ENCODE measurements at places on chromosomes 2 and 18.

DNA sequence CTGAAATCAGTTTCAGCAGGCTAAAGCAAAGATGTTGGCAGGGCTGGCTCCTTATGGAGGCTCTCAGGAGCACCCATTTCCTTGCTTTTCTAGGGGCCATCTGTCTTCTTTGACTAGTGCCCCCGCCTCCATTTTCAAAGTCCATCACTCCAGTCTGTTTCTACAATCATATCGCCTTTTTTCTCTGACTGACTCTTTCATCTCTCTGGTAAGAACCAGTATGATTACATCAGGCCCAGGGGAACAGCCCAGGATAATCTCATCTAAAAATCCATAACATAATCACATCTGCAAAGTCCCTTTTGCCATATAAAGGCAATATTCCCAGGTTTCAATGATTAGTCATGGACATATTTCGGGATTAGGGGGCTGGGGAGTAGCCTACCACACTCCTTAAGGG lies 57.0 kb downstream of the CUL3 start:
- no peak for DNase-seq

GRCh38 chr2:52386433-52387030 lies 1354.6 kb upstream of the NRXN1 start:
- no peak for DNase-seq

- DNase-seq: no peak
These were observed 4.5 kb downstream of the RAB31 start for GRCh38 chr18:9712611-9713010.

GRCh38 chr18:27728659-27729058 lies 448.3 kb downstream of the CDH2 start:
- DNase-seq: no peak

DNA sequence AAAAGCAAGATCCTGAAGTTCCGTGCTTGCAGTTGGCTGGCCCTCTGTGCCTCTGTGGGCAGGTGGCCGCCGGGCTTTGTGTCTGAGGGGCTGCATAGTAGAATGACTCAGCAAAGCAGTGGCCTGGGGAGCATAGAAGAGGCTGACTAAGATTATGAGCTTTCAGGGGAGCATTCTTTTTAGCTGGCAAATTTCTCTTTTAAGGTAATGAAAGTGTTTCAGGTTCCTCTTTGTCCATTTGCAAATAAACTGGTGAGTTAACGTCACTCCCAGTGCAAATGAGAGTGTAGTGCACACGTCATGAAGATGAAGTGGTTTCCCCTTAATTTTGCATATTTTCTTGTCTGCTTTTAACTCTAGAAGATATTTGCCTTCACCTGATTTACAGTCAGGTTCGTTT lies 98.6 kb downstream of the BCL2L11 start:
- DNase-seq: no peak

DNA sequence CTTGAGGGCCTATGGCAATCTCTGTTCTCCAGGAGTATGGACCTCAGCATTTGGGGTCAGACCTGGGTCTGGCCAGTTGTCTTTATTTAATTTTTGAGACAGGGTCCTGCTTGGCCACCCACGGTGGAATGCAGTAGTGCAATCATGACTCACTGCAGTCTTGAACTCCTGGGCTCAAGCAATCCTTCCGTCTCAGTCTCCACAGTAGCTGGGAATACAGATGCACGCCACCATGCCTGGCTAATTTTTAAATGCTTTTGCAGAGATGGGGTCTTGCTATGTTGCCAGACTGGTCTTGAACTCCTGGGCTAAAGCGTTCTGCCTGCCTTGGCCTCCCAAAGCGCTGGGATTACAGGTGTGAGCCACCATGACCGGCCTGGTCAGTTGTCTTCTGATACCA lies 46.4 kb upstream of the INHBB start:
- no peak for DNase-seq

GRCh38 chr2:203022751-203023150 lies 8.1 kb downstream of the NBEAL1 start:
- DNase-seq: no peak

DNA sequence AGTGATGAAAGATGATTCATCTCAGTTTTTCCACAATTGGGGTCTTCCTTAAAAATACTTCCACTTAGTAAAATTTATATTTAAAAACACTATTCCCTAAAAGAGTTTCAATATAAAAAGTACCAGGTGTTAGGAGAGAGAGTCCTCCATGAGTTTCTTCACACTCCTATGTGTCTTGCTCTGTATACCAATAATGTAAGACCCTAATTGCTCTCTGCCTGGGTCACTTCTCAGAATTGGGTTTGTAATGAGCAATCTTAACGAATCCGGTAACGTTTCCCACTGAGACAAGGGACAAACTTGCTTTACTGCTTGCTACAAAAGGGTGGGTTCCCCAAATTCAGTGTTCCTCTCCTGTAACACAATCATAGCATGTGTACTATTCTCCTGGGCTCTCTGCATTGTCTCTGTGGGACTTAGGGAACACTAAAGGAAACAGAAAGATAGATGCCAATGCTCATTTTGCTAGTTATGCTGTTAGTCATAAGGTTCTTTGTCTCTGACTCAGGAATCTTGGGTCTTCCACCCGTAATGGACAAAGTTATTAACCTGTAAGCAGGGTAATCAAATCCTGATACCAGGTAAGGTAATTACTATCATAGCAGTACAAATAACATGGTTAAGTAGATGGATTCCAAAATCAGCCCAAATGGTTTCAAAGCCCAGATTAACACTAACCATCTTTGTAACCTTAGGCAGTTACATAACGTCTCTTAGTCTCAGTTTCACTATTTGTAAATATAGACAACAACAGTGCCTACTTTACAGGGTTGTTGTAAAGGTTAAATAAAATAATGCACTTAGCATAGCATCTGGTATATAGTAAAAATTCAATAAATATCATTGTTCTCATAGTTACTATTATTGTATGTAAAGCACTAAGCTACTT lies 46.3 kb downstream of the ITSN2 start:
- DNase-seq: no peak

GRCh38 chr18:41059126-41059415 lies 896.0 kb upstream of the PIK3C3 start:
- no peak for DNase-seq

GRCh38 chr2:173354073-173354581 lies 545 bp upstream of the CDCA7 start:
- DNase-seq: peak; percentile 84

DNA sequence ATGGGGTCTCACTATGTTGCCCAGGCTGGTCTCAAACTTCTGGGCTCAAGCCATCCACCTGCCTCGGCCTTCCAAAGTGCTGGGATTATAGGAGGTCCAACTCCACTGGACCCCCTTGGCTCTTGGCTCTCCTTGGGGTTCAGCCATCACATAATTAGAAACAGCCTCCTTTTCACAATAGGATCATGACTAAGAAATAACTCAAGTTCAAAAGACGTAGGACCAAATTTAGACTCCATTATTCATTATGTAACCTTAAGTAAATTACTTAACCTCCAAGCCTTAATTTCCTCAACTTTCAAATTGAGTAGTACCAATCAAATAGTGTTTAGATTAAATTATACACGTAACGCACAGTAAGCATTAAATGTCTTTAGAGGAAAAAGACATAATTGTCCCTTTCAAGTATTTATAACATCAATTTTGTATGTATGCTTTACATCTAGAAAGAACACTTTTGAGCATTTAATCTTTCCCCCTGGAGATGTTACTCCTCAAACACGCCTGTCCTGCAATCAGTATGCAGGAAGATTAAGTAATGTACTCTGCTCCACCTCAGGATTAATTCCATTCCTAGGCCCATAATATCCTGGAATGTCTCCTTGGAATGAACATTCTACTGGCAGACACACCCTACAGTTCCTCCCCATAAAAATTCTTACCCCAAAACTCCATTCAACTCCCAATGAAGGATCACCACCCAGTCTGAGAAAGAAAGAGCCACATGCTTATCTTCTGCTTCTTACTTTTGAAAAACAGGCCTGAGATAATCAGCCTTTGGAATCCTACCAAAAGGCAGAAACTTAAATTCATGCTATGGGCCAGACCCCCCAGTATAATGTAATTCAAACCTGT lies 49.1 kb downstream of the COBLL1 start:
- peak; percentile 44 for DNase-seq

GRCh38 chr2:219291910-219292490 lies 12.8 kb downstream of the DNAJB2 start:
- no peak for DNase-seq

DNA sequence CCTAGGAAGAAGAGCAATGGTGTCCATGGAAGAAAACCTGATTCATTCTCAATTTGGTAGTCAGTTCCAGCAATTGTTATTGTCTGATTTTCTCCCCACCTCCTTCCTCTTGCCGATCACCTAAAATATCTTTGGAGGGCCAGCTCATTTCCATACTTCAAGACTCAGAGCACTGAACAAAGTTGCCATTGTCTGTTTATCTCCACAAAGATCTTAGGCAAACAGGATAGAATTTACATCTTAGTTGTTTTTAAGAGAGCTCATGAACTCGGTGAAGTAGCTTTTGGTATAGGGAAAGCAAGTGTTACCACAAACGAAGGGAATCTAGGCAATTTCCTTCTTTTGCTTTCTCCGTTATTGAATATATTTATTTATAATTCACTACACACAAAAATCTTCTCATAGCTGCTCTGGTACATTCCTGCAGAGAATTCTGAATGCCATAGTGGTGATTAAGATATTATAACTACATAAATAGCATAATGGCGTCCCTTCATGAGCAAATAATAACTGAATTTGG lies 41.5 kb upstream of the CHST9 start:
- no peak for DNase-seq
